Right forelimb (tissue), 1 donor: ENCODE measurements at places on chromosomes 3 and 15.

DNA sequence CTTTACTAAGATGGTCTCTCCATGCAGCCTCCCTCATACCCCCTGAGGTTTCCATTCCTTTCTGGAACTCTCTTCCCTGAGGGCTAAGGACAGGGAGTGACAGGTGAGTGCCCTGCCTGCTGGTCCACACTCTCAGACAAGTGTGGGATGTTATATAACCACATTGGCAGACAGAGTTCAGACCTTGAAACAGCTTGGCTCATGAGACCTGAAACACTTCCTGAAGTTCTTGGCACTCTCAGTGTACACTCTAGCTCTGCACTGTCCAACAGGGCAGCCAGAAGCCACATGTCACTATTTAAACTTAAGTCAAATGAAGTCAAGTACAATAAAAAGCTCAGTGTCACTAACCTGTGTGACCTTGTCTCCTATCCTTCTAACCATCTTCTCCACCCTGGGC is 188.5 kb downstream of the ZNF621 start:
- DNase-seq = no peak

DNA sequence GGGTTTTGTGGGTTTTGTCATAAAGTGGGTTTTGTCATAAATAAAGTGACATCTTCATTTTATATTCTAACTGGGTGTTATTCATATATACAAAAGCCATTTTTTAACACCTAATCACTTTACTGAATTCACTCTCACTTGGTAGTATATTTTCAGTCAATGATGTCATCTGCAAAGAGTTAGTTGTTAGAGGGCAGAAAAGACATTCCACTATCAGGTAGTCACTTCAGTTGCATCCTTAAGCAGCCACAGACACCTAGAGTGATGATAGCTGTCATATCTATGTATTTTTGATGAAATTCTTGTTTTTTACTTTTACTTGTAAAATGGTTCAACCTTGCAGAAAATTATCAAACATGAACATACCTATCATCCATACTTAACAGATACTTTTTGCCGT is 89.0 kb downstream of the DHX36 start:
- DNase-seq = no peak

GRCh38 chr3:150411976-150412375 is 3.9 kb downstream of the TSC22D2 start:
- DNase-seq = no peak

- no peak for DNase-seq
Measured at GRCh38 chr3:183161552-183162336, 790 bp downstream of the LAMP3 start.

DNA sequence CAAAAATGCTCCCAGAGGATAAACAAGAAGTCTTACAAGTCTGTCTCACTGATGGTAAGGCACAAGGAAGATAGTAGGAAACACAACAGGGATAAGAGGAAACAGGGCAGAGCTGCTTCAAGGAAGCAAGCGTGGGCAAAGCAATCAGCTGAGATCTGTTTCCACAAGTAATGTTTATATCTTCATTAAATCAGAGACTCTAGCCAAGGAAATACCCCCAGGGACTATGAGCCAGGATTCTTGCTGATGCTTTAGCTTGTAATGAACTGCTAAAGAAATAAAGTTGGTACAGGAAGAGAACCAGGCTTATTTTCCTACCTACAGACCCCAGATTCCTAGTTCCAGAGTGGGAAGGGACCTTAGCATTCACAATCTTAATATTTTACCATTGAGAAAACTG is 112.7 kb upstream of the C3orf80 start:
- DNase-seq = no peak

DNA sequence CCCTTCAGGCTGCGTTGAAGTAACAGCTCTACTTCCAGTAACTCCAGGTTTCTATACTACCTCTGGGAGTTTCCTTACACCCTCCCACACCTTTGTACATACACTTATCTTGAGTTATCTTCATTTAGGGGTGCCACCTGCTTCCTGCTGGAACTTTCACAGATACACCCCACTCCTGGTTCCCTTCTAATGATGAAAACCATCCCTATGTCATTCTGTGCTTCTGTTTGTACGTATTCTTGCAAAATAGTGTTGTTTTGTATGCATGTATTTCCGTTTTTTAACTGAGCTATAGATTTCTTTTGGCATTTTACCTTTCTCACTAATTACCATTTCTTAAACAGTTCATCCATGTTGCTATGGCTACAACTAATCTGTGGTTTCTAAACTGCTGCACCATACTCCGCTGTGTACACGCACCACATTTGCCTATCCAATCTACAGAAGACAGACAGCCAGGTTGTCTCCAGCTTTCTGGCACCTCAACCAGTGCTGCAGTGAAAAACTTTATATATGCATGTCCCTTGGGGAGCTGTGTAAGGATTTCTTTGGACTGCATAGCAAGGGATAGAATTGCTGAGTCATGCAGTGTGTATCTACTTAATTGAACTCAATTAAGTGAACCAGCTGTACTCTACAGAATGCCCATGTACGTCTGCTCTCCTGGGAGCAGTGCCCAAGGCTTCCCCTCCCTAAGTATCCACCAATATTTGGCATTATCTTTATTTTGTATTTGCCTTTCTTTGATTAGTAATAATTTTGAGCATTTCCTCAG is 61.4 kb upstream of the ST8SIA2 start:
- DNase-seq = no peak

- DNase-seq = no peak
Measured at GRCh38 chr15:88300089-88300488, 43.5 kb upstream of the NTRK3 start.

- DNase-seq = no peak
Measured at GRCh38 chr15:54571576-54571975, 593.3 kb downstream of the UNC13C start.

GRCh38 chr3:188594139-188594538 is 440.2 kb downstream of the LPP start:
- DNase-seq = no peak

GRCh38 chr3:42080453-42080872 is 10.7 kb upstream of the TRAK1 start:
- no peak for DNase-seq

DNA sequence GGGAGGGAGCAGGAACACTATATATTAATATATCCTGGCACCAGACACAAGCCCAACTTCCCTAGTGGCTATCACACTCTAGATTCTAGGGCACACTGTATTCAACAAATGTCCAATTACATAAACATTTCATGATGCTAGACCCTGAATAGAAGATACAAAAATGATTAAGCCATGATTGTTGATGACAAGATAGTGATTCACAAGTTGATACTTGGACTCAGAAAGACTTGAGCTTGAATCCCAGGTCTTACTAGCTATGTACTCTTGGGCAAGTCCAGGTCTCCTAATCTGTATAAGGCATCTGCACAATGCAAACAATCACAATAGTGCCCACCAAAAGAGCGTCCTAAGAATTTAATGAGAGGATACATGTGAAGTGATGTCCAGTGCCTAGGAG is 10.0 kb upstream of the SNTN start:
- no peak for DNase-seq

GRCh38 chr15:52856286-52856685 is 66.2 kb upstream of the ONECUT1 start:
- no peak for DNase-seq

GRCh38 chr15:101445562-101446517 is 43.7 kb downstream of the PCSK6 start:
- DNase-seq = no peak

DNA sequence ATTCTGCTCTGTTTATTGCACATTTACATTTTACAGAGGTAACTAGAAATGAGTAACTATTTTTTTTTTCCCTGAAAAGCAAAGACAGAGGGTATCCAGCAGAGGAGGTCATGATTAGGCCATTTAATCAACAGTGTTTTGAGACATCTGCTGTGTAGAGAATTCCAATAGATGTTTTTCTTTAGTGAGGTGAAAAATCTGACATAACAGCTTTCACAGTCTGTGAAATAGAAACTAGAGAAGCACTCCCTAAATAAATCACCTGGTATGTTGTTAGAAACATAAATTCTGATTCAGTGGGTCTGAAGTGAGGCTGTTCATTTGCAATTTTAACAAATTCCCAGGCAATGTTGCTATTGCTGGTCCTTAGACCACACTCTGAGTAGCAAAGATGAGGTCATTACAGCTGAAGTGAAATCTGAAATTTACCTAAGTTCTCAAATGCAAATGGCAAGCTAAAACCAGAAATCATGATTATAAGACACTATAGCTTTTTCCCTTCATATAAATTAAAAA is 329.2 kb upstream of the LRRC3B start:
- DNase-seq = no peak

DNA sequence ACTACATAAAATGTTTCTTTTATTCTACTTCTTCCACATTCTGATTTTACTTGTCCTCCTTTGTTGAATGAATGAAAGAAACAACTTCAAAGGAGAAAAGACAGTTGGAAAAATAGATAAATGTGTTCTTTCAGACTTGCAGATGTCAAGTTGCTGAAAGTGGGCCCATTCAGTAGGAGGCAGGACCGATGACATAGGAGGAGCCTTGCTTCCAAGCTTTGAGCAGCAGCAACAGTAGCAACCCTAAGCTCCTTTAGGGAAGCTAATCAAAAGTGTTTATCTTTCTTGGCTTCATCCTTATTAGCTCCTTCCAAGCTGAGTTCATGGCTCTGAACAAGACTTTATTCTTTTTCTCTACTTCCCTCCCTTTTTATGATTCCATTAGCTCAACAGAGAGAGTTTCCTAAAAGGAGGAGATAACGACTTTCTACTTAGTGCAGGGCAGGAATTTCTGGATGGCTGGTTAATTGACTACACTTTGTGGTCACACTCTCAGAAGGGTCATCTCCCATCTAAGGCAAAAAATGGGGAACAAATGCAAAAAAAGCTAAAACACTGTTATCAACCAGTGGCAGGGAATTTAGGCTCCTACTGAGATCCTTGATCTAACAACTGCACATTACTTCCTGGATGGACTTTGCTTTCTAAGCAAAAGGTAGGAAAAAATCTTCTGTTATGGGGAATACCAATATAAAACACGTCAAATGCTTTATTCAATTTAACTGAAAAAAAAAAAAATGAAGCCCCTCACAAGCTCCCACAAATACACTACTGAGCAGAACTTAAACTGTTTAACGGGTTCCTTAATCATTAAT is 4.8 kb downstream of the MORC1 start:
- DNase-seq = no peak

GRCh38 chr3:179265875-179266274 is 15.0 kb upstream of the KCNMB3 start:
- no peak for DNase-seq

DNA sequence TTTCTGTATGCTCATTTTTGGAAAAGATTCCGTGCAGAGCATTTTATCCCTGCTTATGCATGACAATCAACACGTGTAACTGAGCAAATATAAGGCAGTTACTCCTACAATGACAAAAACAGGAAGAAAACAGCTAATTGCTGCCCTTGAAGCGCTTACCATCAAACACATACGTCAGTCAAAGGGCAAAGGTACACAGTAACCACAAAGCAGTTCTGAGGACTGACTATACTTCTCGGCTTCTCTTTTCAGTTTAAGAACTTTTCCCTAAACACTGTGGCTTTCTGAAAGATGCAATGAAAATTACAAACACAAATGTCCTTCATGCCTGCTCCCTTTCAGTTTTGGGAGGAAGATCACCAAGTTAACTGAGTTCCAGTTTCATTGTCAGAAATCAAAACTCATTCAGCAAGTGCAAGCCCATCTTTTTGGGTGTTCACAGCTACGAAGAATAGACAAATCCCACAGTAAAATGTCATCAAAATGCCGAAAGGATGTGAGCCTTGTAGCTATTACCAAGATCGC is 602.8 kb downstream of the FOXP1 start:
- DNase-seq = no peak

GRCh38 chr15:93428150-93428549 is 339.1 kb upstream of the RGMA start:
- DNase-seq = no peak

- DNase-seq = no peak
Measured at GRCh38 chr3:152056481-152056880, 183.0 kb downstream of the SUCNR1 start.

GRCh38 chr3:198030726-198031125 is 70.7 kb downstream of the LMLN start:
- DNase-seq = no peak

- no peak for DNase-seq
Measured at GRCh38 chr3:13685721-13686120, 136.8 kb downstream of the FBLN2 start.

DNA sequence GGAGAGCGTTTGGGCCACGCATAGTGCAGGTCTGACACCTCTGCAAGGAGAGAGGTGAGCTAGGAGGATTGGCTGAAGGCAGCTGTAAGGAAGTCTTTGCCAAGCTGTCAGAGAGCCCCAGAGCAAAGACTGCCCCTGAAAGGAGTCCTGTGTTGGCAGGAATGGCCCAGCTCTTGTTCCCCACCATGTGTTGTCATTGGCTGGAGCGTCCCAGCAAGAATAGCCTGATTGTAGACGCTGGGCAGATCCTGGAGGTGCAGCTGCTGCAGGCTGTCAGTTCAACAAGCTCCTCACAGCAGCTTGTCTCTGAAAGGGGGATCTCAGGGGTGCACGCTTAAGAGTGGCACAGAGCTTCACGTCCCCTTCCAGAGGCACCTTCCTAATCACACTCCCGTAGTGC is 237.6 kb downstream of the FEZF2 start:
- DNase-seq = no peak

- no peak for DNase-seq
Measured at GRCh38 chr15:57223345-57223744, 153.0 kb upstream of the CGNL1 start.

DNA sequence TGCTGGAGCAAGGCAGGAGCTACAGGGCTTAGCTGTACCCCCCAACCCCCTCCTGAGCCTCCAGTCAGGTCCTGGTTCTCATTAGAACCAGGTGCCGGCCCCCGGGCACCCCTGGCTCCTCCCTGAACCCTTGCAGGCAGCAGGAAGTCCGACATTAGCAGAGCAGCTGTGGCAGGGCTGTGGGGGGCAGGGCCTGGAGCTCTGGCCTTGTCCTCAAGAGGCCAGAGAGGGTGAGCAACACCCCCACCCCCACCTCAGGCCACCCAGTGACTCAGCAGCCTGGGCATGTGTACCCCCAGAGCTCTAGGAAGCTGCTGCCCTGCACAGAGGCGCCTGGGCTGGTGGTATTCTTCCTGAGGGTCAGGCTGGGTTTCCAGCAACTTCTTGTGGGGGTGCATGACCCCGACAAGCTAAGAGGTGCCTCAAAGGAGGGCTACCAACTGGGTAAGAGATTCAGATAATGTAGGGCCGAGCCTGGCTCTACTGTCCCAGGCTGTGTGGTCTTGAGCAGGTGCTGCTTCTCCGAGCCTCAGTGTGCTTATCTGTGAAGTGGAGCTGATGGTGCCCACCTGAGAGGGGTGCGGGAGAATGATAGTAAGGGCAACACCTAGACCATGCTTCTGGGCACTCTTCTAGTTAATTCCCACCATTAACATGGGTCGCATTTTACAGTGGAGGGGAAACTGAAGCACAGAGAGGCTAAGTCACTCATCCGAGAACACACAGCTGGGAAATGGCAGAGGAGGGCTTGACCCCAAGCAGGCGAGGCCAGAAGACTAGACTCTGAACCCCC is 16.0 kb downstream of the H1-8 start:
- DNase-seq = no peak
